Choroid plexus epithelial cell (primary cell): ENCODE measurements at places on chromosomes 1 and 21.
A peak's percentile ranks its signal among the peaks of the same experiment; 100 is the strongest.

DNA sequence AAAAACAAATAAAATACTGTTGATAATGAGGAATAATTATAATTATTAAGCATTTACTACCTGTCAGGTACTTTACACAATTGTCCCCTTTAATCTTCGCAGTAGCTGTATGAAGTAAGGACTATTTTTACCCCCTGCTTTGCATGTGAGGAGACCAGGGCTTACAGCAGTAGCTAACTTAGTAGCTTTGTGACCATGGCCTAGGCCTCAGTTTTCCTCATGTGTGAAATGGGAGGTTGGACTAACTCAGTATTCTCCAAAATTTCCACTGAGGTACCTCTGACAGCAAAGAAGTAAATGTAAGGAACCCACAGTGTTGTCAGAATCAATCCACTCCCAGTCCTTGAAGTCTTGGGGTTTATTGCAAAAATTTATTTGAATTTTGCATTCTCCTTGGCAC is 3.8 kb upstream of the CSRP1 start:
- no peak for DNase-seq

DNA sequence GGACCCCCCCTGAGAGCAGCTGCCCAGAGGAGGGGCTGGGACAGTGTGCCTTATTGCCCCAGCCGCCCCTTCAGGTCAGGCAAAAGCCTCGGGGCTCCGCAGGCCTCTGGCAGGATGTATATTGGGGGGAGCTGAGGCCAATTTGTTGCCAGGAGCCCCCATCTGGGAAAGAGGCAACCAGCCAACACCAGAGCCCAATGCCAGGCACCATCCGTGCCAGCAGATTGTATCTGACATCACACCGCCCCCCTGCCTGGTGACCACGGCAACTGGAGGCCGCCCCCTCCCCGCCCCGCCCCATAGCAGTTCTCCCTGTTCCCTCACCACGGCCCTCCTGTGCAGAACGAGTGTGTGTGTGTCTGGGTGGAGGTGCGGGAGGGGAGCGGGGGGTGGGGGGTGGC is 3.6 kb upstream of the PLEKHG5 start:
- DNase-seq: no peak

- peak; percentile 23 for DNase-seq
Measured at GRCh38 chr1:46174448-46175231, at the start of gene TSPAN1. TSPAN1 (plus strand) TSS chr1:46175087; CDS start chr1:46181108, 6,021 bp downstream.

DNA sequence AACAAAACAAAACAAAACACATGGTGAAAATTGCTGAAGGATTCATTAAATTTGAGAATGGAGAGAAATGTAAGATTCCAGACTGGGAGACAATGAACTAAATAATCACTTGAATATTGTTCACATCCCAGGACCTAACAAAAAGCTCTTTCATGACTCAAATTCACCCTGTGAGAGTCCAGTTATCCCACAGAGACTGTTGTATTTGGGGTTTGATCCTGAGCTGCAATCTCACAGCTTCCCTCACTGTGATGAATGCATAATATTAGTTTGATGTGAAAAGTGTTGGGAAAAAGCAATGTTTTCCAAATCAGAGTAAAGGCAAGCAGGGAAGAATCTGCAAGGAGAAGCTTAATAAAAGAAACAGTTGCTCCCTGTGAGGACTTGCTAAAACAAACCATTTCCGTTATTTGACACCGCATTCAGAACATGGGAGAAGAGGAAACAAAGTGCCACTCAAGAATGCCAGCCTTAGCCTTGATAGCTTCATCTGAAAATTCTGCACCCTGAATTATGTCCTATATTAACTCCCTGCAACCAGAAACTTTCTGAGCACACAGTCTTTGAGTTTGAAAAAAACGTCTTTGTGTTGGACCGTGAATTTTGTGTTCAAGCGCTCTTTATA is 208.8 kb downstream of the DAB1 start:
- DNase-seq: no peak

DNA sequence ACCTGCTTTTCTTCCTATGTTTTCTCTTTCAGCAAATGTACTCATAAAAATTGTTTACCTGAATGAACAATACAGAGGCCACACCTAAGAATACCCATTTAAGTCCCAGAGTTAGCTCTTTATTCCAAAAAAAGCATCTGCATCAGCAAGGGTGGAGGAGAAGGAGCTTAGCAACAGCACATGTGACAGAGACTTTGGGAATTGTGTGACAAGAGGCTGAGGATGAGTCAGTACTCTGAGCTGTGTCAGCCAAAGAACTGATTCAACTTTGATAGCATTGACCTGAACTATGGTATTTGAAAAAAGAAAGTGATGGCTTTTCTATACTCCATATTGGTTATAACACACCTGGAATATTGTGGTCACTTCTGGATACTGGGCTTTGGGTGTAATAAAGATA is 162.7 kb downstream of the ZNF648 start:
- DNase-seq: no peak

GRCh38 chr1:206668351-206668750 is 16.4 kb upstream of the MAPKAPK2 start:
- no peak for DNase-seq

GRCh38 chr1:234658138-234658537 is 48.2 kb upstream of the IRF2BP2 start:
- peak; percentile 30 for DNase-seq

DNA sequence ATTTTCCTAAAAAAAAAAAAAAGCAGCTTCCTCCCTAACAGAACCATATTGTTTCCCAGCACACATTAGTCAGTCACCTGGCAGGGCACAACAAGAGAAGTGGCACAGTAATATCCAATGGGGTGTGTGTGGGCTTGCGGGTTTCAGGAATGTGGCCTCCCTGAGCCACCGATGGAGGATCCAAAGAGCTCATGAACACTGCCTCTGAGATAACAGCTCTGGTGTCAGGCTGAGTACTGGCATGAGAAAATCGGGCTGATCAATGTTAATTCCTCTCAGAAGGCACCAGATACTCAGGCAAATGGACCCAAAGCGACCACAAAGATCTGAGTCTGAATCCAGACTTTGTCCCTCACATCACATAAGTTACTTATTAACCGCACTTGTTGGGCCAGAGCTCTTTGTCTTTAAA is 2.2 kb upstream of the LYPD8 start:
- DNase-seq: no peak

DNA sequence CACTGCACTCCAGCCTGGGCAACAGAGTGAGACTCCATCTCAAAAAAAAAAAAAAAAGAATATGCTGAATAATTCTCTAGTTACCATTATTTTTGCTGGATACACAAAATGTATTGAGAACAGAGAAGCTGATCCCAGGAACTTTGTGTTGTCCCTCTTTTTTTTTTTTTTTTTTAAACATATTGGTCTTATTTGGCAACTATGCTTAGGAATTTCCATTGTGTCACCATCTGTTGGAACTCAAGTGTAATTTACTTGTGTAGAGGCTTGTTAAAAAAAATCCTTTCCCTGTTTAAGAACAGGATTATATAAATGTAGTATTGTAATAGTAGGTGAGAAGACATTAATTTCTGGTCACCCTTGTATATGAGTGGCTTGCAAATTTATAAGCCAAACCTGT is 28.6 kb downstream of the CAMSAP2 start:
- DNase-seq: peak; percentile 42
